NCI-H446 (cell line): ENCODE measurements at places on chromosomes 5 and 9.

DNA sequence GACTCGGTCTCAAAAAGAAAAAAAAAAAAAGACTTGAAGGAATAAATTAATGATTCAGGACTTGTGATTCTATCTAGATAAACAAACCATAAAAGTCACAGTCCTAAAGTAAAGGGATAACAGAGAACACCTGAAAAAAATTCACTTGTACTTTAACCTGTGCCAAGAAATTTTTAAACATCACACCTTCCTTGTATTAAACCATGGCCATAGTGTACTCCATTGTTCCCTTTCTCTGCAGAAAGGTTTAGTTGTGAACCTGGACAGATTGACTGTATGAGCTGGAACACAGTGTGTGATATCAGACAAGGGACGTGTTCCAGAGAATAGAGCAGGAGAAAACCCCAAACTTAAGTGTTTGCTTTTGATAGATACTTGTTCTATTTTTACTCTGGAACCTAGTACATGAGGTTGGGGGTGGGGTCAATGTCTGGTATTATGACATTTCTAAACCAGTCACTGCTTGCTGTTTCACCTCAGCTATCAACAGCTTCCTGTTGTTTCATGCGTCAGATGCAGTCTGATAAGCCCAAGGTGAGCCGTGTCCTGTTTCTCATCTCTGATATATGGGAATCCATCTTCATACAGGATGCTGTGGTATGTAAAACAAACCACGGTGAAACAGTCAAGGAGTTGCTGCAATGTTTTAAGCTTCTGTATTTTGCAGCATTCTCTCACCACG lies 62.5 kb upstream of the ITGA1 start:
- DNase-seq, result no peak

GRCh38 chr5:84565866-84566265 lies 181.2 kb upstream of the EDIL3 start:
- no peak for DNase-seq

GRCh38 chr9:92196909-92197308 lies 81.7 kb upstream of the SPTLC1 start:
- no peak for DNase-seq

DNA sequence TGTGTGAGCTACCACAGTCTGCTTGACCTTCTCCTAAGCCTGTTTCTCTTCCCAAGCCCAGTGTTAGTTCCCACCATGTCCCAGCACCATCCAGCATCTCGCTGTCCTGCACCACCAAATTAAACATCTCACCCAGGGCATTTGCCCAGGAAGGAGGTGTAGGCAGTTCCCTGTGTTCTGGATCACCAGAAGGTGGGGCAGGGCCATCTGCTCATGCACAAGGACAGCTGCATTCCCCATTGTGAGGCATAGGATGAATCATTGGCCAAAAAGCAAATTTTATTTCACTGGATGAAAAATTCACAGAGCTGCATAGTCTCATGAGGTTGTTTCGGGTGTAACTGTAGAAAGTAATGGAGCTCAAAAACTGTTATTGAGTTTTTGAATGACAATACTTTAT lies 89.5 kb upstream of the GRIA1 start:
- no peak for DNase-seq
